ENCODE measurements at places on chromosomes 7 and 10. TPM values are rescaled to one million over a fixed set of nuclear protein-coding genes. Genes with fewer than 3 reads are reported as not detected.

- H3K27ac ChIP-seq = no peak overlapping the region
- H3K4me3 ChIP-seq = no peak overlapping the region
- H3K36me3 ChIP-seq = no peaks in the 10 kb centered on the region
- no peaks in the 10 kb centered on the region for H3K4me1 ChIP-seq
- no peak for DNase-seq
These were observed 111.9 kb downstream of the RELN start for GRCh38 chr7:103877565-103877964.

GRCh38 chr10:59577984-59578383 is 131.7 kb downstream of the SLC16A9 start:
- peaks cover 3% of the 10 kb centered on the region for H3K4me1 ChIP-seq
- no peaks in the 10 kb centered on the region for H3K27me3 ChIP-seq
- DNase-seq = no peak
- no peak overlapping the region for H3K27ac ChIP-seq
- H3K4me3 ChIP-seq = no peak overlapping the region

GRCh38 chr10:113680190-113681111 is 739 bp downstream of the CASP7 start:
- H3K4me1 ChIP-seq = peaks cover 3% of the 10 kb centered on the region
- H3K4me3 ChIP-seq = peak overlapping the region; percentile 95
- peak overlapping the region; percentile 87 for H3K27ac ChIP-seq
- no peaks in the 10 kb centered on the region for H3K27me3 ChIP-seq
- no peaks in the 10 kb centered on the region for H3K36me3 ChIP-seq

- peaks cover 6% of the 10 kb centered on the region for H3K4me1 ChIP-seq
- H3K27me3 ChIP-seq = peaks cover 3% of the 10 kb centered on the region
- no peak within 1 kb of the TSS for H3K27ac ChIP-seq
- peak within 1 kb of the TSS; percentile 74 for H3K4me3 ChIP-seq
These were observed at the start of gene HOXA3 for GRCh38 chr7:27151931-27152815. Gene HOXA3 (minus strand): TSS chr7:27152583. CDS start chr7:27110640, 41,943 bp downstream.

- DNase-seq = no peak
- H3K27me3 ChIP-seq = no peaks in the 10 kb centered on the region
- H3K36me3 ChIP-seq = no peaks in the 10 kb centered on the region
- no peak overlapping the region for H3K4me3 ChIP-seq
- H3K27ac ChIP-seq = no peak overlapping the region
These were observed 70.3 kb upstream of the MXI1 start for GRCh38 chr10:110137142-110137545.

DNA sequence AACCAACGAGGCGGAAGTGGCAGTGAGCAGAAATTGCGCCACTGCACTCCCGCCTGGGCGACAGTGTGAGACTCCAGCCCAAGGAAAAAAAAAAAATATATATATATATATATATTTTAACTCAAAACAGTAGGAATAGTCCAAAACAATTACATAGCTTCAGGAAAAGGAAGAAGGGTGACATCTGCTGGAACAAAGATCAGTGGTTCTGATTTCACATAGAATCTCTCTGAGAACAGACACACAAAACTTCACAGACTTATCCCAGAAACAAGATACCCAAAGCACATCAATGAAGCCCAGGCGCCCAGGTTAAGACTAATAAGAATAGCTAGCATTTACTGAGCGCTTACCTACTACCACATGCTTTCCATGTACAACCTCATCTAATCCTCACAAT is 45.0 kb downstream of the DNMBP start:
- H3K36me3 ChIP-seq = no peaks in the 10 kb centered on the region
- peaks cover 1% of the 10 kb centered on the region for H3K4me1 ChIP-seq
- no peak overlapping the region for H3K4me3 ChIP-seq
- no peaks in the 10 kb centered on the region for H3K27me3 ChIP-seq

- H3K27ac ChIP-seq = no peak overlapping the region
- no peaks in the 10 kb centered on the region for H3K36me3 ChIP-seq
- no peaks in the 10 kb centered on the region for H3K4me1 ChIP-seq
- no peaks in the 10 kb centered on the region for H3K27me3 ChIP-seq
- no peak overlapping the region for H3K4me3 ChIP-seq
These were observed 20.3 kb downstream of the CHAT start for GRCh38 chr10:49634069-49634660.

GRCh38 chr10:77593771-77594470 is 43.7 kb downstream of the KCNMA1 start:
- H3K4me3 ChIP-seq = no peak overlapping the region
- H3K27me3 ChIP-seq = no peaks in the 10 kb centered on the region
- H3K36me3 ChIP-seq = no peaks in the 10 kb centered on the region
- no peaks in the 10 kb centered on the region for H3K4me1 ChIP-seq
- DNase-seq = no peak
- H3K27ac ChIP-seq = no peak overlapping the region

- H3K36me3 ChIP-seq = peaks cover 2% of the 10 kb centered on the region
- H3K4me3 ChIP-seq = no peak overlapping the region
- H3K27me3 ChIP-seq = no peaks in the 10 kb centered on the region
- H3K4me1 ChIP-seq = no peaks in the 10 kb centered on the region
- no peak for DNase-seq
These were observed 146.0 kb downstream of the MYOF start for GRCh38 chr10:93336110-93336509.

GRCh38 chr7:108313086-108313485 is 143.2 kb downstream of the NRCAM start:
- H3K27me3 ChIP-seq = no peaks in the 10 kb centered on the region
- H3K4me3 ChIP-seq = no peak overlapping the region
- no peaks in the 10 kb centered on the region for H3K4me1 ChIP-seq
- no peak overlapping the region for H3K27ac ChIP-seq
- no peak for DNase-seq

DNA sequence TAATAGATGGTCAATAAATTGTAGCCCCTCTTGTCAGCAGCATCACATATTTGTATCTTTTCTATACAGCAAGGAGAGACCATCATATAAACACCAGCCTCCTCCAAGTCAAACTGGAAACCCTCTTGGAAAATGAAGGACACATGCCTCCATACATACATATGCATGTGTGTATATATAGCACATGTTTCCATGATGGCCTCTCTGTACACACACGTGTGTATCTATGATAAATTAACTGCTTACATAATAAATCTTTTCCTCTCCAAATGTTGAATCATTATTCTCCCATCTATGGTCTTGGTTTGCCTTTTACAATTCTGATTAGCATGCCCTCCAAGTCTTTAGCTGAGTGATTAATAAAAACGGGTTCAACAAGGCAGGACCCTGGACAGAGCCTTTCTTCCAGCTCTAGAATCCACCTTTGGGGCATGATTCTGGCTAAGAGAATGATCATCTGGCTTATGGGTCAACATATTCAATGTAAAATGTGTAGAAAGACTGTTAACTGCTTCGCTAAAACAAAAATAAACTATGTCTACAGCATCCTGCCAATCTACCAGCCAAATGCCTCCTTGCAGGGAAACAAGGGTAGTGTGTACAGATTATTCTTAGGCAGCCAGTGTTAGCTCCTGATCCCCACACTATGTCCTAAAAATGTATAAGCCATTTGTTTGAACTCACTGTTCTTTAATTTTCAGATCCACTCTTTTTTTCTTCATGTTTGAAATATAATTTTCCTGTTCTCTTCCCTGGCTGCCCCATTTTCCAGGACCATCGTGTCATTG is 70.0 kb downstream of the CRTAC1 start:
- DNase-seq = no peak
- H3K4me1 ChIP-seq = no peaks in the 10 kb centered on the region
- no peak overlapping the region for H3K27ac ChIP-seq
- H3K4me3 ChIP-seq = no peak overlapping the region
- no peaks in the 10 kb centered on the region for H3K36me3 ChIP-seq

DNA sequence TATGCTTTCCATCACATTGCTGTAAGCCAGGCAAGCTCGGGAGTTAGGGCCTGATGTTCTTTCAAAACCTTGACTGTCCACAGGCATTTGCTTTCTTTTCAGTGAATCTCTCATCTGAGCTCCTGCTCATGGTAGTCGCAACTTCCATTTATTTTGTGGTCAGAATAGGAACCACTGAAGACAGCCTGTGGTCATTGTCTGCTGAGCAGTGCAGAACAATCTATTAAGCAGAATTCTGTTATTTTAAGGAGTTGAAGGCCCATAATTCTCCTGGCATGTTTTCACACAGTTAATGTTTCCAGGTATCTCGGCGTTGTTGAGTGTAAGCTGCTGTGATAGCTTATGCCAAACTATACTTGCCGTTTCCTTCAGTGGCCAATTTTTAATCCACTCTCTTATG is 491.1 kb upstream of the AKR1E2 start:
- no peaks in the 10 kb centered on the region for H3K4me1 ChIP-seq
- H3K27me3 ChIP-seq = no peaks in the 10 kb centered on the region
- H3K36me3 ChIP-seq = no peaks in the 10 kb centered on the region
- no peak overlapping the region for H3K4me3 ChIP-seq

DNA sequence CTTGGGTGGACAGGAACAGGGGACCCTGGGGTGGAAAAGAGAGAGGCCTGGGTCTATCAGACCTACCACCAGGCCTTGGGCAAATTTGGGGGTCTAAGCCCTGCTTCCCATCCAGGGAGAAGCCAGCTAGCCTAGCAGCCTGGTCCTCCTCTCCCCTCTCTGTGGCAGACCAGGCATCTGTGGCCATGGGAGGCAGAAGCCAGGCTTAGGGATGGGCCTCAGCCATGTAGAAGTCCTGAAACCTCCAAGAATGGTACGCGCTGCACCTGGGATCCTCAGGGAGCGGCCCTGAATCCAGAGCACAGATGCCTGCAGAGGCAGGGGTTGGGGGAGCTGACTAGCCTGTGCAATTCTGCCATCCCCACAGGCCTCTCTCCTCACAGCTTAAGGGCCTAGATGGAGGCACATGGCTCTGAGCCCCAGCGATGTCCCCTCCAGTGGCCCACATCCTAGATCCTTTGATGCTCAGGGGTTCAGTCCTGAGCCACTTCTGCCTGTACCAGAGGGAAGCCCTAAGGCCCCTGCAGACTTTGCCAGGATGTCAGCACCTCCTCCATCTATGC is 21.2 kb downstream of the GRID1 start:
- H3K4me1 ChIP-seq = no peaks in the 10 kb centered on the region
- no peak overlapping the region for H3K4me3 ChIP-seq
- DNase-seq = no peak
- no peaks in the 10 kb centered on the region for H3K36me3 ChIP-seq
- H3K27me3 ChIP-seq = no peaks in the 10 kb centered on the region

The FAM25A gene
- total RNA-seq = not detected

The HGF gene
- 4.5 TPM for total RNA-seq

The CTTNBP2 gene
- total RNA-seq = 8.3 TPM

The FAM25C gene
- total RNA-seq = not detected

The SIRT1 gene
- 30.8 TPM for total RNA-seq

The IGFBP3 gene
- total RNA-seq = 137 TPM

The PTF1A gene
- total RNA-seq = not detected

The CYP3A7 gene
- total RNA-seq = not detected
